ENCODE measurements at places on chromosomes 12 and 14. TPM values are rescaled to one million over a fixed set of nuclear protein-coding genes. Genes with fewer than 3 reads are reported as not detected.

ORAI1 gene
- total RNA-seq = 36.7 TPM

BEST3 gene
- total RNA-seq = 0.67 TPM

ACOT4 gene
- total RNA-seq = 2.7 TPM

TGM1 gene
- 2.3 TPM for total RNA-seq

TPH2 gene
- not detected for total RNA-seq

SLC22A17 gene
- total RNA-seq = 3.2 TPM

DNA sequence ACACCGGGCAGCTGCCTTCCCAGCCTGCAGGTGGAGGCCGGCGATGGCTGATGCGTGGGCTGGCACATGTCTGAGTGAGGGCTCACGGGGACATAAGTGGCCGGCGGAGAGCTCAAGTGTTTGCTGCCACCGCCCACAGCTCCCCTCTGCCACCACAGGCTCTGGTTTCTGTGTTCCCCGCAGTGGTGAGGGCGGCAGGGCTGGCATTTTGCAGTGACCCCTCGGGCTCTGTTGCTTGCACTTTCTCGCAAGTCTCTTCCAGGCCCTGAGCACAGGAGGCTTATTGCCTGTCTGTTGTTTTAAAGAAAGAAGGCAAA is 271.0 kb upstream of the RTL1 start:
- DNase-seq = no peak

DNA sequence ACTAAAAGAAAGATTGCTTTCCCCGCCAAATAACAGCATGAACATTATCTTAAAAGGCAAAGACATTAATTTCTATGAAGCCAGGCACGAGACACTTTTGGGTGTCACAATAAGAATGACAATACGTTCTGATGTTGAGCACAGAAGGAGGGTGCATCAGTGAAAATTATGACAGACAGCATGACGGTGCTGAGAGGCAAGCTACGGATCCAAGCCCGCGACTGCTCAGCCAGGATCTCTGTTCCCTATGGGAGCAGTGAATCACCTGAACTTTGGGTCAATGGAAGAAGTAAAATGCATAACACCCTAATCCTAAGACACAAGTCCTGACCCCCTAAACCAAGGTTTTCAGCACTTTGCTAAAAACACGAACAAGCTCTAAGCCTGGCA is 51.7 kb downstream of the SLC25A47 start:
- no peak for DNase-seq

DNA sequence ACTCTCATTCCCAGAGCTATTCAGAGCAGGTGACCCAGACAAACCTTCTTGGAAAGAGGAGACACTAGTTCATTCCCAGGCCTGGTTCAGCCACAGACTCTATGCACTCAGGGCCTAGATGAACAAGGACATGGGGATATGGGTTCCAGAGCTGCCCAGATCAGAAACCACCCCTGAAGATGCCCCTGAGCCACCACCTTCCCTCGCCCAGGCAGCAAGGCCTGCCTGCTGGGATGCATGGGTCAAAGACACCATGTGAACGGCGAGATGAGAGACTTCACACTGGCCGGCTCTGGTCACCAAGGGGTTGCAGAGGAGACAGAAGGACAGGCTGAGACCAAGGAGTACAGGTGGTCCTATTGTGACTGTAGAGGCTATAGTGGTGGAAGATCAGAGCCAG is 4.1 kb downstream of the SERPINA12 start:
- no peak for DNase-seq

- DNase-seq = no peak
These were observed 120.6 kb downstream of the TGFB3 start for GRCh38 chr14:75861161-75861621.

DNA sequence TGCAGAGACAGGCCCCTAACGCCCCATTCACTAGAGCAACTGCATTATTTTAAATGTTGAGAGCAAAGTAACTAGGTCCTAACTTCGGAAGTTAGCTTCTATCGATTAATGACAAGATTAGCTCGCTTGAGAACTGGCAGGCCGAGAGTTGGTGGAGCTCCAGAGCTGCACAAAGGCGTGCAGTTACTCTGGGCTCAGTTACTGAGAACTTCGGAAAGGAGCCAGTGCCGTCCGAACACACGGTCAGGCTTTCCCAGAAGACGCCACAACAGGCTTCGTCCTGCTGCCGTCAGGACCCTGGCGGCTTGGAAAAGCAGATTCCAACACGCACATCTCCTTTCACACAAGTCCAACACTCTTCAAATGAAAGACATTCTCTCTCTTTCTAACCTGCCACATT is 45.4 kb upstream of the TESC start:
- DNase-seq = no peak

DNA sequence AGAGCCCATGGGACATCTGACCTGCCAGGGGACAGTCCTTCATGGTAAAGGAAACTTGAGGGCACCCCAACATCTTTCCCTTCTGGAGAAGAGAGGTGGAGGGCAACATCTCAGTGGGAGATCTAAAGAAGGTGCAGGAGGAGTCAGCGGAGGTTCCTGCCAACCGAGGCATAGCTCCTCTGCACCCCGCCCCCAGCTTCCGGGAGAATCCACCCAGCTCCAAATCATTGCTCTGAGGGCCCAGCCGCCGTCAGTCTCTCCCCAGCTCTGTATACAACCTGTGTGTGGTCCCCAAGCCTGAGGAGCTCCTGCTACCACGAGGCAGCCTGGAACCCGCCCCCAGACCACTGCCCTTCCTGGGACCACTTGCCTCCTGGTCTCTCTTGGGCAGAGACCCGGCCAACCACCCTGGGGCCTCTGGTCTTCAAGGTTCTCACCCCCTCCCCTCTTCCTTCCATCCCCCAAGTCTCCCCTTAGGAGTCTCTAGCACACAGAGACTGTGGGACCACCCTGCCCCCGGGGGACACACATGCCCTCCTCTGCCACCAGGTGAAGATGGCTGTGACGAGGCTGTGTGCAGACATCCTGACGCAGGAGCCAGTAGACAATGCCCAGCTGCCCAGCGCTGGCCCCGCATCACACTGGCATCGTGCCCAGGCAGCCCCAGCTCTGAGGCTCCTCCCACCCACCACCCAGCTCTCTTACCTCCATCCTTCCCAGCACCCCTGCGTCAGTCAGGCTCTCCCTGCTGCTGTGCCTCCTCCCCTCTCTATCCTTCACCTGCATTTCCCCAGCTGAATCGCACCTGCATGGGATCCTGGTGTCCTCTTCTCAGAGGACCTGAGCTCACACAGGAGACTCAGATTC is 13.0 kb upstream of the NUDT14 start:
- DNase-seq = no peak

- DNase-seq = no peak
These were observed 162.6 kb downstream of the CHST11 start for GRCh38 chr12:104619305-104619704.

GRCh38 chr12:123237646-123238329 is 4.6 kb downstream of the MTRFR start:
- DNase-seq = no peak

Measured in Panc1 (cell line).